Naive thymus-derived CD4-positive, alpha-beta T cell (primary cell): ENCODE measurements at places on chromosomes 4 and X. TPM values are rescaled to one million over a fixed set of nuclear protein-coding genes. Genes with fewer than 3 reads are reported as not detected.

DNA sequence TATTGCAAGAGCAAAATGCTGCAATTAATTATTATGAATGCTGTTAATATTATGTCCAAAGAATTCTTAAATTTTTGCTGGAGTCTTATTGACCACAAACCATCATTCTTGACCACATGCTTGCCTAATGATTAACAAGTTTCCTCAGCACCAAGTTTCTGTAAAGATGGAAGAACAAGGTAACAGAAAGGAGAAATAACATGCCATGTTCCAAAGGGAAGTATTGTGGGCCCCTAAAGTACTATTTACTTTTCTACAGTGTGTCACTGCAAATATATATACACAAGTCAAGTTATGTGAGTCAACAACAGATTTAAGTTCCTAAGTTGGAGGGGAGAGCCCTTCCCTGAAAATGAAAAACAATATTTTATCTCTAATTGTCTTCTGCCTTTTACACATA lies 20.6 kb downstream of the FAM47E start:
- no peak for DNase-seq
- H3K4me1 ChIP-seq: no peaks in the 10 kb centered on the region
- H3K36me3 ChIP-seq: no peaks in the 10 kb centered on the region
- no peak overlapping the region for H3K4me3 ChIP-seq

DNA sequence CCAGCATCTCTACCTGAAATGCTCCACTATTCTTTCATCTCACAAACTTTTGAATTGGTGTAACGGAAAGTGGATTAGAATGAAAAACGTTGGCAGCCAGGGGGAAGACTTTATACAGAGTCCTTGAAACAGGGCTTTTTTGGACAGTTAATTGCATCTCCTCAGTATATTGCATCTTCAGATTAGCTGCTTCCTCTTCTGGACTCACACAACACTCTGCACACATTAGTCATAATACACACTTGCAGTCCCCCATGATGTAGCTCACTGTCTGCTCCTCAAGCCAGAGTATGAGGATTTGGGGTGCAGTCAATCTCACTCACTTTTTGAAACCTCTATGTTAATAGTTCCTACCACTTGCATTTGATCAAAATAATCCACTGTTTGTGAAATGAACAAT lies 101.0 kb downstream of the ADGRA3 start:
- H3K4me1 ChIP-seq: no peaks in the 10 kb centered on the region
- H3K4me3 ChIP-seq: no peak overlapping the region
- no peaks in the 10 kb centered on the region for H3K36me3 ChIP-seq
- DNase-seq: no peak
- no peak overlapping the region for H3K27ac ChIP-seq
- no peaks in the 10 kb centered on the region for H3K27me3 ChIP-seq

- no peaks in the 10 kb centered on the region for H3K4me1 ChIP-seq
- H3K4me3 ChIP-seq: no peak overlapping the region
- H3K27me3 ChIP-seq: no peaks in the 10 kb centered on the region
- DNase-seq: peak; percentile 6
- H3K27ac ChIP-seq: no peak overlapping the region
These were observed 98.5 kb upstream of the ETNPPL start for GRCh38 chr4:108861334-108861733.

DNA sequence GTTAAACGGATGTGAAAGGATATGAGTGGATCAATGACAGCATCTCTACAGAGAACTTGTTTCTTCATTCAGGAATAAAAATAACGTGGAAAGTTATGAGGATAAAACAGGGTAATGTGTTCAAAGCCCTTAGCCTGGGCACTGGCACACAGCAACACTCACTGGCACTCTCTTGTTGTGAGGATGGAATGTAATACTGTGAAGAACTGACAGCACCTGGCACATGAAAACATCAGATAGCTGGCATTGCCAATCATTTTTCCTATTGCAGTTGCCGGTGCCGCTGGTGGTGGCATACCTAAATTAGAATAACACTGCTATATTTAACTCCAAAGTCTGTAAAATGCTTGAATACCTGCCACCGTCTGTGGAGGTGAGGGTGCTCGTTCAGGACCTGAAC lies 1061.2 kb downstream of the DMD start:
- H3K4me3 ChIP-seq: no peak overlapping the region
- H3K4me1 ChIP-seq: no peaks in the 10 kb centered on the region
- no peaks in the 10 kb centered on the region for H3K27me3 ChIP-seq
- no peaks in the 10 kb centered on the region for H3K36me3 ChIP-seq

Gene NOX1
- polyA plus RNA-seq: 0.12 TPM
